ENCODE measurements at places on chromosomes 16 and 17. TPM values are rescaled to one million over a fixed set of nuclear protein-coding genes. Genes with fewer than 3 reads are reported as not detected.

Gene TNFRSF13B
- total RNA-seq = not detected

Gene SGCA
- 0.49 TPM for total RNA-seq

Gene SEPTIN12
- not detected for total RNA-seq

Gene CA10
- not detected for total RNA-seq

Gene ADORA2B
- total RNA-seq = 1.5 TPM

Gene MNT
- total RNA-seq = 35.9 TPM

Gene PRSS27
- total RNA-seq = 1.8 TPM

Gene CLEC18B
- 0.60 TPM for total RNA-seq

Gene KRT40
- total RNA-seq = not detected

Gene SLC43A2
- 1.7 TPM for total RNA-seq

Gene CLDN7
- total RNA-seq = 0.60 TPM

Gene CLEC18A
- total RNA-seq = 0.39 TPM

Gene MXRA7
- total RNA-seq = 3.8 TPM

Gene CA5A
- total RNA-seq = 0.13 TPM

Gene RGS11
- 0.29 TPM for total RNA-seq

Gene SAP30BP
- total RNA-seq = 117 TPM

Gene SLC16A11
- 0.34 TPM for total RNA-seq

Gene MPDU1
- total RNA-seq = 111 TPM

Gene C17orf67
- total RNA-seq = 3.1 TPM

Gene FOXL1
- 0.05 TPM for total RNA-seq

Gene EFCAB5
- total RNA-seq = 0.60 TPM

Gene TUBG2
- 9.1 TPM for total RNA-seq

Gene CPD
- total RNA-seq = 35.3 TPM

Gene FNDC8
- not detected for total RNA-seq

Gene TP53TG3
- total RNA-seq = not detected

Gene MYH3
- 6.5 TPM for total RNA-seq

Gene RRN3
- 39.1 TPM for total RNA-seq

Gene RCVRN
- total RNA-seq = not detected

Gene ZNF19
- 1.7 TPM for total RNA-seq

Measured in activated T-helper 1 cell treated with anti-CD3 and anti-CD28 coated beads, Interleukin-12 subunit alpha, Interleukin-12 subunit beta, Interleukin-2, Interleukin-4 antibody, amounts not matched to agents 30 ng/mL and 10 ng/mL and 1 ng/mL, durations not matched to agents 14 hours and 24 hours and 36 hours (primary cell).